ENCODE measurements at places on chromosomes 2 and 18. TPM values are rescaled to one million over a fixed set of nuclear protein-coding genes. Genes with fewer than 3 reads are reported as not detected.
A peak's percentile ranks its signal among the peaks of the same experiment; 100 is the strongest.

GRCh38 chr2:74764429-74765272 is 69.3 kb upstream of the HK2 start:
- H3K4me3 ChIP-seq, result no peak overlapping the region
- no peak overlapping the region for H3K27ac ChIP-seq
- no peaks in the 10 kb centered on the region for H3K36me3 ChIP-seq
- no peak for DNase-seq

GRCh38 chr2:177254433-177255226 is 9.9 kb downstream of the NFE2L2 start:
- DNase-seq, result peak; percentile 31
- H3K27me3 ChIP-seq, result no peaks in the 10 kb centered on the region
- no peak overlapping the region for H3K4me3 ChIP-seq
- peaks cover 95% of the 10 kb centered on the region for H3K4me1 ChIP-seq
- peak overlapping the region; percentile 88 for H3K27ac ChIP-seq
- peaks cover 52% of the 10 kb centered on the region for H3K36me3 ChIP-seq

GRCh38 chr2:19987936-19988335 is 2.0 kb downstream of the WDR35 start:
- peaks cover 13% of the 10 kb centered on the region for H3K36me3 ChIP-seq
- no peak overlapping the region for H3K4me3 ChIP-seq
- H3K27me3 ChIP-seq, result peaks cover 7% of the 10 kb centered on the region
- DNase-seq, result no peak
- H3K4me1 ChIP-seq, result peaks cover 28% of the 10 kb centered on the region
- no peak overlapping the region for H3K27ac ChIP-seq

GRCh38 chr18:10748641-10749040 is 222.8 kb downstream of the NAPG start:
- no peaks in the 10 kb centered on the region for H3K36me3 ChIP-seq
- H3K27ac ChIP-seq, result no peak overlapping the region
- DNase-seq, result no peak
- H3K4me3 ChIP-seq, result no peak overlapping the region
- no peaks in the 10 kb centered on the region for H3K27me3 ChIP-seq
- peaks cover 2% of the 10 kb centered on the region for H3K4me1 ChIP-seq

- DNase-seq, result no peak
- H3K4me3 ChIP-seq, result no peak overlapping the region
- no peaks in the 10 kb centered on the region for H3K27me3 ChIP-seq
- no peak overlapping the region for H3K27ac ChIP-seq
- H3K4me1 ChIP-seq, result no peaks in the 10 kb centered on the region
Observed at GRCh38 chr18:42675810-42676209, 439.7 kb downstream of the RIT2 start.

DNA sequence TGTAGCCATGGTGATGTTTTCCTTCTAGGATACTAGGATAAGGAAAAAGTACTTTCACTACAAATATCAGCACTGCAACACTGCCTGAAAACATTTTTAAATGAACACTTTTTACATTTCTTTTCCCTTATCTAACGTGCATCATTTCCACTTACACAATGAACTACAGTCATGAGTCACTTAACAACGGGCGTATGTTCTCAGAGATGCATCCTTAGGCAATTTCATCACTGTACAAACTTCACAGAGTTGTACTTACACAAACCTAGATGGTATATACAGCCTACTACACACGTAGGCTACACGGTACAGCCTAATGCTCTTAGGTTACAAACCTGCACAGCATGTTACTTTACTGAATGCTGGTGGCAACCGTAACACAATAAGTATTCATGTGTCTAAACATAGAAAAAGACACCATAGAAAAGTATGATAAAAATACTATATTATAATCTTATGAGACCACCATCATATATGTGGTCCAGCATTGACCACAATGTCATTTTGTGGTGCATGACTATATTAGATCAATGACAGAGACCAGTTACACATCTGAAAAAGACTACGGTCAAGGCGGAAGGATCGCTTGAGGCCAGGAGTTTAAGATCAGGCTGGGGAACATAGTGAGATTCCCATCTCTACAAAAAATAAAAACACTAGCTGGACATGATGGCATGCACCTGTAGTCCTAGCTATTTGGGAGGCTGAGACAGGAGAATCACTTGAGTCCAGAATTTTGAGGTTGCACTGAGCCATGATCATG is 39.8 kb downstream of the WDR33 start:
- no peaks in the 10 kb centered on the region for H3K27me3 ChIP-seq
- H3K36me3 ChIP-seq, result peaks cover 16% of the 10 kb centered on the region
- H3K4me3 ChIP-seq, result no peak overlapping the region
- DNase-seq, result no peak
- H3K27ac ChIP-seq, result no peak overlapping the region

DNA sequence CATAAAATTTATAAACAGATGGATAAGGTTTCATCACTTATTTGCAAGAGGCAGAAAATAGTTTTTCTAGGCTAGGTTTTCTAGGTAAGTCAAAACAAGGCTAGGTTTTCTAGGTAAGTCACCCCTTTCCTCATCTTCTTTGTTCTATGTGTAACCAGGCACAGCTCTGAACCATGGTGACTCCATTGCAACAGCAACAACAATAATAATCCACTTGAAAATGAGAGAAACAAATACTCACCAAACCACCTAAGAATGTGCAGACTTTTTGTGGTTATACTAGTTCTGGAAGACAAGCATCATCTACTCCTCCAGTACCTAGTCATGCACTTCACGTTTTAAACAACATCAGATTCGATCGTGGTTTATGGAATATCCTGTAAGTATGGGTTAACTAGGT is 237.4 kb upstream of the ACVR2A start:
- H3K27ac ChIP-seq, result no peak overlapping the region
- DNase-seq, result no peak
- no peak overlapping the region for H3K4me3 ChIP-seq
- H3K27me3 ChIP-seq, result no peaks in the 10 kb centered on the region

- no peaks in the 10 kb centered on the region for H3K4me1 ChIP-seq
- H3K27me3 ChIP-seq, result peaks cover 11% of the 10 kb centered on the region
- no peak for DNase-seq
Observed at GRCh38 chr2:232460171-232460570, 4.2 kb downstream of the ALPI start.

- no peak overlapping the region for H3K4me3 ChIP-seq
- no peaks in the 10 kb centered on the region for H3K27me3 ChIP-seq
- H3K4me1 ChIP-seq, result peaks cover 50% of the 10 kb centered on the region
- peak overlapping the region; percentile 3 for H3K27ac ChIP-seq
Observed at GRCh38 chr18:21747268-21747667, 6.7 kb downstream of the MIB1 start.

GRCh38 chr2:6782517-6783237 is 83.0 kb downstream of the CMPK2 start:
- no peaks in the 10 kb centered on the region for H3K36me3 ChIP-seq
- no peaks in the 10 kb centered on the region for H3K27me3 ChIP-seq
- H3K4me3 ChIP-seq, result no peak overlapping the region
- peaks cover 9% of the 10 kb centered on the region for H3K4me1 ChIP-seq
- no peak overlapping the region for H3K27ac ChIP-seq

The POTEJ gene
- total RNA-seq, result not detected

The CERKL gene
- 0.14 TPM for total RNA-seq
